ENCODE measurements at places on chromosomes 16 and 17.
A peak's percentile ranks its signal among the peaks of the same experiment; 100 is the strongest.

DNA sequence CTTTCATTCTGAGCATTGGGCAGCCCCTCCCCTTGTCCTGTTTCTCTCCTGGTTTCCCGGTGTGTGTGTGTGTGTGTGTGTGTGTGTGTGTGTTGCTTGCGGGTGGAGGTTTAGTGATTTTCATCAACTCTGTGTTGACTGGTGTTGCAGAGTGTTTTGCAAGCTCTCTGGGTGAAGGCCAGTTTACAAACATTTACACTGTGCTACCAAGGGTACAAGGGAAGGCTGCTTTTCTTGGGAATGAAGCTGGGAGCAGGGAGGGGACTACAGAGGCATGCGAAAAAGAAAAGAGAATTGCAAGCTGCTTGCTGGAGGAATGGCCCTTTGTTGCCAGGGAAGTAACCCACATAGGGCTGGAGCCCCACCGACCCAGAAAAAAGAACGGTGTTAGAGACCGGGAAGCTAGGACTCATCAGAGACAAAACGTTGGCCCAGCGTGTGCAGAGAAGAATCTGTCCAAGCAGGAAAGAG, 29.6 kb downstream of the HS3ST3B1 start:
- DNase-seq: no peak

GRCh38 chr17:43961954-43962353, 8.2 kb upstream of the PYY start:
- no peak for DNase-seq

DNA sequence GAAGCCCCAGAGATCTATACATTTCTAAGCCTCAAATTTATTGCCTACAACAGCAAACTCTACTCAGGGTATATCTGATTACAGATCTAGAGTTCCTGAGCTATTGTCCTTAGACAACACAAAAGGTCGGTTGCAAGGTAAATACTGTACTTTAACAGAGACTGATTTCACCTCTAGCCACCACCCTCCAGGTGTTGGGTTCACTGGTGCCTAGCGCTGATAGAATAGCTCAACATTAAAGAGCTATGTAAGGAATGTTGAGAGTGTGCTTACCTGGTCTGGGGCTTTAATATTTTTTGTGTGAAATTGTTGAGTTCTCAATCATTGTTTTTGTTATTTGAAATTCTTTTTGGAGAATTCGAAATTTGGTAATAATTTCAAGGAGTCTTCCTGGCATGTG, 277.0 kb upstream of the PSMD7 start:
- no peak for DNase-seq

GRCh38 chr17:1228781-1229348, 41.4 kb upstream of the BHLHA9 start:
- no peak for DNase-seq

DNA sequence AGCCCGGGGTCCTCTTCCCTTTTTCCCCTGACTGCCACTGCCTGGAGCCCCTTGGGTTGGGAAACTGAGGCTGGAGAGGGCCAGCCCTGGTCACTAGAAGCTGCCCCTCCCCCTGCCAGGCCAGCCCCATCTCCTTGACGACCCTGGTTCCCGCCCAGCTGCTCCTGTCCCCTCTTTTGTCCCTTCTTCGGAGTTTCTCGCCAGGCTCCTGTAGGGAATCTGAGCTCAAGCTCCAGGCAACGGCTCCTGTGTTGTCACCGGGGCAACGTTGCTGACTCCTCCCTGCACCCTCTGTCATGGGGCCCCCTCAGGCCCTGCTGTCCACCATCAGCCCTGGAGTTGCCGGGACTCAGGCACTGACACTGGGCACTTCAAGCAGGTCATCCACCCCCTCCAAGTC, 5.7 kb downstream of the LLGL1 start:
- no peak for DNase-seq

- DNase-seq: no peak
Observed at GRCh38 chr17:7238420-7239090, 702 bp downstream of the PHF23 start.

DNA sequence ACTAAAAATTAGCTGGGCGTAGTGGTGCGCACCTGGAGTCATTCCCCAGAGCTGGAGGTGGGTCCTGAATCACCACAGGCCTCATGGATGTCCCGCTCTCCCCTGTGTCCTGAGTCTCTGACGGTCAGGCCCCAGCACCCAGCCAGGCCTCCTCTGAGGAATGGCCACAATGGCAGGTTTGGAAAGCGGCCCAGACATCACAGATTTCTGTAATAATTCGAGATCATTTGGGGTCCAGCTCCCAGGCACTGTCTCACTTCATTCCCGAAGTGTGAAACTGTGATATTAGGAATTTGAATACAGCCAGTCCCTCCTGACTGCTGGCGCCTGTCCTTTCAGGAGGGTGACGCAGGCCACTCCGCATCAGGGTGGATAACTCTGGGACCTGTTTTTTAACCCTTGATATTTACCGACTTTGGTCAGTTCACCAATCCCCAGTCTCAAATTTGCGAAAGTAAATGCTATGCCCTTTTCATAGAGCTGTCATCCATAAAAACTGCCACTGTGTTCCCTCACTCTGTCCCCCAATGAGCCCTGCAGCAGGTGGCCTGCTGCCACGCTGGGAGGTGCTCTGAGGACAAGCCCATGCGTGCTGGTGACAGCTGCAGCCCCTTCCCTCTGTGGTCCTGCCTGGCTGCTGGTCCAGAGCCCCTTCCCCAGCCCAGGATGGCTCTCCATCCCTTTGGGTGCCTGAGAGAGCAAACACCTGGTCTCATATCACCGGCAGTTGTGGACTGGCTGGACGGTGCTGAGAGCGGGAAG, 28.3 kb upstream of the RPTOR start:
- DNase-seq: no peak

DNA sequence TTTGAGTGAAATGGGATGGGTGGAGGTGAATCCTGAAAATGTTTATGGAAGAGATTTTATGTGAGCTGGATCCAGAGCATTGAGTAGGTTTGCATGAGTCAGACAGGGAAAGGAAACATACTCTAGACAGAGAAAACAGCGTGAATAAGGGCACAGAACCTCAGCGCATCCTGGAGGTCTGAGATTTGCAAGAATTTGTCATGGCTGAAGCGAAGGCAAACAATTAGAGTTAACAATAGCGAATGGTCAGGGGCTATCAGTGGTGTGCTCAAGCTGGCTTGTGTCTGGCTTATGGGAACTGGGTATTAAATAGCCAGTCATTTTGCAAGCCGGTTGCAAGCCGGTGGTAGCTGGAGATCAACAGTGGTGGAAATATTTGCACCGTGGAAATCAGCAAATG, 36.4 kb downstream of the MAP2K6 start:
- no peak for DNase-seq

GRCh38 chr17:61275395-61275794, 124.2 kb upstream of the TBX2 start:
- DNase-seq: no peak

DNA sequence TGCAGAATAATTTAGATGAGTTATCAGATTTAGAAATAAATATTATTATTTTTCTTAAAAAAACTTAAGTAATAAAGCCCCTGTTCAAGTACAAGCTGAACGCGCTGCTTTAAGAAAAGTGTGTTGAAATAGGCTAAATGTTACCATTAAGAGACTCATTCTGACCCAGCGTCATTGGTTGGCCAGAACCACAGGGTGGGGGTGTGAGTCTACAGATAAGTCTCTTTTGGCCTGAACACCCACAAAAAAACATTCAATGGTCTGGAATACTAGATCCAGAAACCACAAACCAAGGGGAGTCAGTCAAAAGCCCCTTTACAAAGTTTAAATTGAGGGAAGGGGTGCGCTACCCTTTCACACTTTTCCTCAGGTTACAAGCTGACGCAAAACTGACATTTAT, 776.1 kb downstream of the KCNJ2 start:
- no peak for DNase-seq

- DNase-seq: peak; percentile 51
Observed at GRCh38 chr17:3935140-3935542, 18.9 kb upstream of the P2RX1 start.

DNA sequence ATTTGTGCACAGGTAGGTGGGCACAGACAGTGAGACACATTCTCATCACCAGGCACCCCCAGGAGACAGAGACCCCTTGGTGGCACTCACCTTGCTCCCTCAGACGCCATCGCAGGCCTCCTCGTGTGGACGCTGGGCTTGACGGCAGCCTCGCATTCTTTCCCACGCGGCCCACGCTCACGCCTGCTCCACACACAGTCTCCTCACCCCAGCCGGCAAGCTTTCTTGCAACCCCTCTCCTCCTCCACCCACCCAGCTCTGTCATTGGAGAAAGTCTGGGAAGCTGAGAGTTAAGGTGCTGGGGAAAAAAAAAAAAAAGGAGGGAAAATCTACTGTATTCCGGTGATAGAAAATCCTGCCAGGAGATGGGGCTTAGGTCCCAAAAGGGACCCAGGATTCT, 14.8 kb downstream of the SGCA start:
- no peak for DNase-seq

DNA sequence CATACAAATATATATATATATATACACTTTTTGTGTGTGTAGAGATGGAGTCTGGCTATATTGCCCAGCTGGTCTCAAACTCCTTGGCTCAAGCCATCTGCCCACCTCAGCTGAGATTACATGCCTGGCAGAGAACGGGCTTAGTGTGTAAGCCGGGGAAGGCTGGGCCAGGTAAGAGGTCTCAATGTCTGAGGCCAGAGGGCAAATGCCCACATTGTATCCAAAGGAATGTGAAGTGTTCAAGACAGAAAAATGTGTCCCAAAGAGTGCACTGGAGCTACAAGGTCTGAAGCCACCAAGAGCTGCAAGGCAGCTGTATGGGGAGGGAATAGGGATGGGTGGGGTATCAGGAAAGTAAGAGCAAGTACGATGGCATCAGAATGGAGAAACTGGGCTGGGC, 8.8 kb downstream of the CD2BP2 start:
- DNase-seq: no peak

DNA sequence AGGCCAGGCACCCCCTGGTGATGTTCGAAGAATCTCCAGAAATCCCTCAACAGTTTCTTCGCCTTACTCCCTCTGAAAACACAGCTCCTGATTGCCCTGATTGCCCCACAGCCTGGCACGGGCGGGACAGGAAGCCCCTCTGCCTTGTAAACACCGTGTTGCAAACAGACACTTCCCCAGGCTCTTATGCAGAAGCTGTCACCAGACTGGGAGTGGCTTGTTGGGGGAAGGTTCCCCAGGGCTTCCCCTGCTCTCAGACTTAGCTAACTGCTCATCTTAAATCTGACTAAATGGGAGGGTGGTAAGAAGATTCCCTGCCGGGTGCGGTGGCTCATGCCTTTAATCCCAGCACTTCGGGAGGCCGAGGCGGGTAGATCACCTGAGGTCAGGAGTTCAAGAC, 11.2 kb downstream of the PIK3R5 start:
- no peak for DNase-seq

GRCh38 chr16:47067203-47067602, 76.5 kb downstream of the NETO2 start:
- no peak for DNase-seq

- DNase-seq: no peak
Observed at GRCh38 chr17:50028736-50029120, 27.2 kb upstream of the ITGA3 start.

- DNase-seq: no peak
Observed at GRCh38 chr16:12450387-12450786, 353.3 kb downstream of the CPPED1 start.

DNA sequence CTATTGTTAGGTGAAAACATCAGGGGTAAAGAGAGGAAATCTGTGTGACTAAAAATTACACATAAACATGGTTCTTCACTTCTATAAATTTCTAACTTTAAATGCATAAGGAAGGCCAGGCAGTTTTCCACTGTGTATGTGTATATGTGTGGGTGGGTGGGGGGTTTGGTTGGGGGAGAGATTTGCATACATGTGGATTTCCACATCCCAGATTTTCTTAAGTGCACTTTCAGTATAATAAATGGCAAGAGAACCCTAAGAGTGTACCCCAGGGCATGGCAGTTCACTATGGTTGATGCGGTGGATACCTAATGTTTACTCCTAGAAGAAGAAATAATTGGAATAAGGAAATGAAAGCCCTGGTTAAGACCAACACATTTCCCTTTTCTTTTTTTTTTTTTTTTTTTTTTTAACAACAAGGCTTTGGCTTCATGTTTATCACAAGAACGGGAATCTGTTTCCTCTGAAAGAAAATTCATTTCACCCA, 451.8 kb upstream of the CCL2 start:
- no peak for DNase-seq

DNA sequence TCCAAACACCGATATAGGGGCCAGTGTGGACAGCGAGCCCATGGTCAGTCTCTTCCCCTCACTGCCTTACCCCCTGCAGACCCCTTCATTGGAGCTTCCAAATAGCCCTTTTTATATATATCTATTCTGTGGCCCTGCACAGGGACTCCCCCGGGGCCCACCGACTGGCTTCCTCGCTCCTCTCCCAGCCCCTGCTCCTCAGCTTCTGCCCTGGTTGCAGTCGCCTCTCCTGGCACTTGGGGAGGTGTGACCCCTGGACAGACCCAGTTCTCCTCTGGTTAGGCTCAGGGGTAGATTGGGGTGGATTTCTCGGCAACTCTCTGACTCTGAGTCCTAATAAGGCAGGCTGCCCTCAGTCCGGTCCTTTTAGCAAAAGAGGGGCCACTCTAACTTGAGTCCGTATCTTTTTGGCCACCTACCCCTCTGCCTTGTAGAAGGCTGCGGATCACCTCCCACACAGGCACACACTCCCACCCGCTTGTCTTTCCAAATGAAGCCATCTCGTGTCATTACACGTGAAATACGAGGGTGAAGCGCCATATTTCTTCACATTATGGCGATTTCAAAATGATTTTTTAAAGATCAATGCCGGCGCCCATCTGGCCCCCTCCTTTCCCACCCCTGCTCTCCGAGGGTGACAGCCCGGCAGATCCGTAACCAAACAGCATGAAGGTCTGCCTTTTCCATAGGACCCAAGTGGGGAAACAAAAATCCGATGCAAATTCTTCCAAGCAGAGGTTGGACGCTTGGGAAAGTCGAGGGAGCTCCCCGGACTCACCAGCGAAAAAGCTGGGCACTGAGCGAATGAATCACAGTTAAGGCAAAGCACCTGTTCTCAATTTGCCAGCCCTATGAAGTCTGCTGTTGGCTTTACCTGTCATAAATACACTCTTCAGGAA, 1.7 kb upstream of the HOXB9 start:
- no peak for DNase-seq

- DNase-seq: peak; percentile 22
Observed at GRCh38 chr16:51971184-51971583, 575.8 kb downstream of the TOX3 start.

- no peak for DNase-seq
Observed at GRCh38 chr16:72884573-72884972, 163.4 kb downstream of the ZFHX3 start.

DNA sequence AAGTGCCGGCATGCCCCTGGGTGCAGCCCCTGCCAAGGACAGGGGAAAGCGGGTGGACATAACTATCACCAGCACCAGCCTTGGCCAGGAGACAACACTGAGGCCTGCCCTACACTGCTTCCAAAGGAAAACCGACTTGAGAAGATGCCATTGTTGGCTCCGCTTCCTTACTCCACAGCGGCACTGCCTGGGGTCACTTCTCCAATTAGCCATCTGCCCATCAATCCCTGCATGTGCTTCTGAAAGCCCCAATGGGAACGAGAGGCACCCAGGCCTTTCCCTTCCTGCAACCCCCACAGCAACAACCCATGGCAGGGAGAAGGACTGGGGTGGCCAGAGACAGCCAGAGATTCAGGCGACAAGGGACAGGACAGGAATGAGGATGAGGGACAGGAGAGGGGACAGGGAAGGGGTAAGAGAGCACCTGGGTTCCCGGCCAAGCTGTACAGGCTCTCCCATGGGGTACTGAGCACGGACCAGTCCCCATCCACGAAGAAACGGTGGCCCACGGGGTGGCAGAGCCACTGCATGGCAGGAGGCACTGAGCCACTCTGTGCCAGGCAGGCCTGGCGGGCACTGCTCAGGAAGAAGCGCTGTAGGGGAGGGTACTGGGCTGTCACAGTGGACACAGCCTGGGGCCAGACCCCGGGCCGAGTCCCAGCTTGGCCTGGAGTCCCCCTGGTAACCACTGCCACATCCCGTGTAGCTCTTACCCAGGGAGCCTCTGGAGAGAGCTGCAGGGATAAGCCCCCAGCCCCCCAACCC, 21.2 kb downstream of the SREBF1 start:
- no peak for DNase-seq

All from COR-L47 (cell line).